NCI-H774 (cell line): ENCODE measurements at places on chromosomes 4 and X.

DNA sequence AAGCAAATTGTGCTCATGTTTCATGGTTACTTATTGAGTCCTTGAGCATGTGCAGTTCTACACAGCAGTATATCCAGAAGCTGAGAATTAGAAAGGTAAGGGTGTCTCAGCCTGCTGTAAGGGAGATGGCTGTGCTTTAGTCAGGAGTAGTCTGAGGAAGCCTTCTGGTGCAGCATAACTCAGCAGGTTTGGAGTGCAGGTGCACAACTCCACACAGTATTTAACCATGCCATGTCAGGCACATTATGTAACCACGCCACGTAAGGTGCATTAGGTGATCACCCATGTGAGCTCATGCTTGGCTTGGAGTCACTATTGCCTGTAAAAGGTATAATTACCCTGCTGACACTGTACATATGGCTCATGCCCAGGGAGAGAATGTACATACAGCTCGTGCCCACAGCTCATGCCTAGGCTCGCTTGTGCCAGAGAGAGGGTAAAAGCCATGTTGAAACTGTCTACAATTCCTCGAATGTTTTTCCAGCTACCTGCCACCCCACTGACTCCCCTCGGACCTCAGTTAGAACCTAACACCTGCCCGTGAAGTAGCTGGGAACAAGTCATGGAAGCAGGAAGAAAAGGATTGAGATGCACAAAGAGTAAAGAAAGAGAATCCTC, 37.8 kb downstream of the UCHL1 start:
- DNase-seq = no peak

DNA sequence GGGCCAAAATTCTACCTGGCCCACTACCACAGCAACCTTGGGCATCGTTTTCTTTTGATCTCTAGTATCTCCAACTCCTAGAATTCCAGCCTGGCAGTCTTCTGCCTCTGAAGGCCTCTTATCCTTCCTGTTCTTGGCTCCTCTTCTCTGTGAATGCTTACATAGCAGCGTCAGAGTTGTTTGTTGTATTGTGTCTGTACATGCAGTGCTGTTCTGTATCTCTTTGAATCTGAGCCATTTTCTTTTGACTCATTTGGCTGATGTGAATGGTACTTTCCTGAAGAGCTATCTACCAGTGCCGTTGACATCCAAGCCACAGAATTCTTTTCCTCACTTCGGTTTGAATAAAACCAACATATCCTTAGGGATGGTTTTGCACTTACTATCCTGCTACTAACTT, 79.2 kb downstream of the TMEM164 start:
- no peak for DNase-seq

- no peak for DNase-seq
Observed at GRCh38 chr4:57110640-57111511, 691 bp upstream of the IGFBP7 start.

GRCh38 chr4:15413010-15413622, 14.7 kb upstream of the C1QTNF7 start:
- no peak for DNase-seq

- DNase-seq = no peak
Observed at GRCh38 chr4:1984406-1985191, 24.2 kb downstream of the NELFA start.

DNA sequence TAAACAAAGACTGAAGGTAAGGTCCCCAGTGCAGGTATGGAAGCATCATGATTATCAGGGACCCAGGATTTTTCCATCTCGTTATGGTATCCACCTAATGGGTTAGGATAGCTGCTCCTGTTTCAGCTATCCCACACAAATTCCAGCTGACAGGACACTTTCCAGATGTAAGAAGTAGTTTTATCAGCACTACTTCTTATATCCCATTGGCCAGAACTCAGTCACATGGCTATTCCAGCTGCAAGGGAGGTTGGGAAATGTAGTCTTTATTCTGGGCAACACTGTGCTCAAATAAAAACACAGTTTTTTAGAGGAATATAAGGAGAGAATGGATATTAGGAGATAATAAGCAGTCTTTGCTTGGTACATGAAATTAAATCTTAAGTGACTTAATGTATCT, 96.7 kb downstream of the SRPX start:
- no peak for DNase-seq

DNA sequence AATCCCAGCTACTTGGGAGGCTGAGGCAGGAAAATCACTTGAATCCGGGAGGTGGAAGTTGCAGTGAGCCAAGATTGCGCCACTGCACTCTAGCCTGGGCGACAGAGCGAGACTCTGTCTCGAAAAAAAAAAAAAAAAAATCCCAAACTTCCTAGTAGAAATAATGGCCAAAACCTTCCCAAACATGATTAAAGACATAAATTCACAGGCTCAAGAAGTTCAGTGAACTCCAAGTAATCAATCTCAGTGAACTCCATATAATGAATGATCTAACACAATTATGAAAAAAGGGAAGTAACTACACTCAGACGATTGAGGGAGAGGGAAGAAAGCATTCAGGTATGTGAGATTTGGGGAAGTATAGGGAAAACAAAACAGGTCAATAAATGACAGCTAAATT, 6.5 kb downstream of the FUNDC1 start:
- no peak for DNase-seq

GRCh38 chrX:47097018-47097417, 18.8 kb downstream of the RGN start:
- DNase-seq = no peak

DNA sequence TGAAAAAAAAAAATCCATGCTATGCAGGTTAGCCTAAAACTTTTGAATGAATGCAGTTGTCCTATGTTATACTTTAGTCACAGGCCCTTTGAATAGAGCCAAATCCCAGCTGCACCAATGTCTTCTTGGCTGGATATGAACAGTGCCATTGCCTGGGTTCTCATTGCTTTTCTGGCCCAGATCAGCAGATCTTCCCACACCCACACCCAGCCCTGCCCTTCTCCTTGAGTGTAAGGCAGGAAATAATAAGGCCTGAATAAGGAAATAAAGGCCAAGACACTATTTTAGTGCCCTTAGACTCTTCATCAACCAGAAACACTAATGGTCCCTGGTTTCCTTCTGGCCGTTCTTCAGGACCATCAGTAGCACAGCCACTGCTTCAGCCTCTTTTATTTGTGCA, 66.6 kb downstream of the USP38 start:
- no peak for DNase-seq

- DNase-seq = no peak
Observed at GRCh38 chrX:148865277-148866210, 365.1 kb downstream of the AFF2 start.

- DNase-seq = no peak
Observed at GRCh38 chr4:128332081-128332480, 44.5 kb upstream of the PGRMC2 start.

DNA sequence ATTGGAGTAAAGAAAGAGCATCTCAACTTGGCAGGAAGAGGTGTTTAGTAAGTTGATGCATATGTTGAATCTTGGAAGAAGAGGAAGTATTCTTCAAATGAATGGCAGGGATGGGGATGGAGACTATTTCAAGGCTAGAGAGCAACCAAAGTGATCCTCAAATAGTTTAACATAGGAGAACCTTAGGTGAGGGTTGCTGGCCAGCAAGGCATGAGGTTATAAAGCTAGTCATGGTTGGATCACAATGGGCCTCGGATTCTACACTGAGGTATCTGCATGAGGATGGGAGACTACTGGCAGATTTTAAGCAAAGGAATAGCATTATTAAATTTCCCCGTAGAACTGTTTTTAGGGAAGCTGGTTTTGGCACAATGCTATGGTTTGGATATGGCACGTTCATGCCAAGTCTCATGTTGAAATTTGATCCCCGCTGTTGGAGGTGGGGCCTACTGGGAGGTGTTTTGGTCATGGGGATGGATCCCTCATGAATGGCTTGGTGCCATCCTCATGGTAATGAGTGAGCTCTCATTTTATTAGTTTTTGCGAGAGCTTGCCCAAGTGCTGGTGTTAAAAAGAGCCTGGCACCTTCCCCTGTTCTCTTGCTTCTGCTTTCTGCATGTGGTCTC, 41.9 kb upstream of the ETNPPL start:
- DNase-seq = no peak

DNA sequence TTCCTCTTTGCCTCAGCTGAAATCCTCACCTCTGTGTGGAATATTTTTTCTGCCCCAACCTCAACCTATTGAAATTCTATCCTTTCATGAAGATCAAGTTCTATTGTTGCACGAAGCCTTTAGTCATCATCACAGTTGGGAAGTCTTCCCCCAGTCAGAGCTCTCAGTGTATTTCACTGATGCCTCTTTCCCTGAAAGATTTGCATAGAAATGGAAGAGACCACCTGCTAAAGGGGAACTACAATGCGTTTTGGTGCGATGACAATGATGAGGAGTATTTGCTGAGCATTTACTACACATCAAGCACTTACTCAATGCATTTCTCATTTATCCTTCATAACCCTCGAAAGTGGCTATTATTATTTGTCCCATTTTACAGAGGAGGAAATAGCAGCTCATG, 151.2 kb upstream of the KLF3 start:
- no peak for DNase-seq

- peak; percentile 39 for DNase-seq
Observed at GRCh38 chr4:157372567-157372966, 152.0 kb downstream of the GRIA2 start.

DNA sequence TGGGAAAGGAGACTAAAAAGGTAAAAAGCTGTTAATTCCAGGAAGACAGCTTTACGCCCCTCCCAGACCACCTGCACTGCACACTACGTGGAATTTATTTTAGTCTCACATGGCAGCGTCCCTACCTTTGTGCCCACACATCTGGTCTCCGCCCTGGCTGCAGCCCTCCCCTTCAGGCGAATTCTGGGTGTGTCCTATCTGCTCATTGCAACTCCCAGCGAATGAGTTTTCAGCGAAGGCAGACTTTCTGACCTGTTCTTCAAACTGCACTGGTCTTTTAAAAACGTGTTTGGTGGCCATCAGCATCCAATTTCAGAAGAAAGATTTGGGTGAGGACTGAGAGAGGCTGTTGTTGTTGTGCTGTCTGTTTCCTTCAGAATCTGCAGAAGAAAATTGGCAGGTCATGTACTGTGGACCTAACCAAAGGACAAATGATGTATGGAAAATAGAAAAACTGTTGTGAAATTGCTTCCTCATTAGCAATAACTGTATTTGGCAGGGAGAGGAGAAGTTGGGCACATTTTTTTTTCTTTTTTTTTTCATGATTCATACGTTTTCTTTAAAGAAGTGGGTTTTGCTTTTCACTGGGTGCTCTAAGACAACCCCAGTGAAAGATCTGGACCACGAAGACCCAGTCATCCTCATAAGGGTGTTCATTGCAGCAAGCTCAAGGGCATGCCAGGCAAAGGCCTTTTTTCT, 4.2 kb downstream of the TLR8 start:
- DNase-seq = no peak

GRCh38 chrX:111411983-111412382, at the start of gene DCX:
TSS of gene DCX (minus strand) at chrX:111412192. CDS start at chrX:111410398, 1,794 bp downstream.
- no peak for DNase-seq

DNA sequence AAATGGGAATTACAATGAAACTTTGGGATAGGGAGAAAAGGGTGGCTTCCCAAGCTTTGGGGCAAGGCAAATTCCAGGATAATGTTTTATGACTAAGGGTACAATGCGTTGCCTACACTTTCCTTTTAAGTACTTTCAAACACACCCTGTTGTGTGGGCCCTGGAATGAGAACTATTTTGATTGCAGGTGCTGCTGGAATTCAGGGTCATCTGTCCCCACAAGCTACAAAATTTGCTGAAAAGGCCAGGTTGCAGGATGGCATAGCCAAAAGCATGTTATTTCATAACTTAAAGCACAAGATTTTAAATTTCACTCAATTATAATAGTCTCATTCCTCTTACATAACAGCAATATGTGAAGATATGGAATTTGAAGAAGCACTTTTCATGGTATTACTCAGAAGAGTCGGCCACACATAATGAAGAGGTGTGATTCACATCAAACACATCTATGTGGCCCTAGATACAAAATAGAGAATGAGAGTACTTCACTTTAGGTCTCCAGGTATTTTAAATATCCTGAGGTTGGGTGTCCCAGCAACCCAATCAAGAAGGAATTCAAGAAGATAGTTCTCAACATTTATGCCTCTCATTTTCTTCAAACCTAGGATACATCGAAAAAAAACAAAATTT, 89.3 kb downstream of the APBB2 start:
- DNase-seq = no peak

DNA sequence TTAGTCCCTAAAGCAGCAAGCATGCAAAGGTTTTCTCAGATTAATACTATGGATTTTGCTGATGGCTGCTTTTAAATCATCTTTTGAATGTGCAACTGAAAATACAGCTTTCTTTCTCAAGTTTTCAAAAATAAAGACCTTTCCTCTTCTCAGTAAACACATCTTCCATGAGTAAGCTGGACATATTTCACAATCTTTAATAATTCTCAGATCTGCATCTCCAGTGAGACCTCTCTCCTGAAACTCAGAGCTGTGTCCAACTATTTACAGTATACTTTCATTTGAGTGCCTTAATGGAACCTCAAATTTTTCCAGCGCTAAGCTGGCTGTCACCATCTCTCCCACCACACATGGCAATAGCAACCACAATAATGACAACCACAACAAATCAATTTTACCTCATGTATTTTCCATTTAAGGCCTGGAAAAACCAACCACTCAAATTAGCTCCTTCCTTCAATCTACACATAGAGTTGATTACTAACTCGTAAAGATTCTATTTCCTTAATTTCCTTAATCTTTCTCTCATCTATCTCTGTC, 192.4 kb upstream of the RPL34 start:
- no peak for DNase-seq

GRCh38 chr4:163911891-163912290, 417.4 kb downstream of the TMA16 start:
- DNase-seq = no peak

DNA sequence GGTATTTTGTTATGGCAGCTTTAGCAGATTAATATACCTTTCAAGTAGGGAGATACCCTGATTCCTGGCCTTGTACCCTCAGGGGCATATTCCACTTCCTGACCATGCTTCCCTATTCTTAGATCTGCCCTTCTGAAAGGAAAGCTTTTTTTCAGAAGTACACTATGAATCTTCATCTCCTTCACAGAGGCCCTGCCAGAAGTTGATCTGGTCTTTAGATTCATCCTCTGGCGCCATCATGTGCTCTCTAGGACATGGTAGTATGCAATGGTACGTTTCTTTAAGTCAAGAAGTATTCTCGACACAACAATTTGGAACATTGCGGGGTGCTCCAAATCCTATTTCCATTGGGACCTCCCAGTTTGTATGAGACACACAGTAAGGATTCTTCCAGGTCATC, 39.6 kb upstream of the DIPK2B start:
- DNase-seq = no peak

DNA sequence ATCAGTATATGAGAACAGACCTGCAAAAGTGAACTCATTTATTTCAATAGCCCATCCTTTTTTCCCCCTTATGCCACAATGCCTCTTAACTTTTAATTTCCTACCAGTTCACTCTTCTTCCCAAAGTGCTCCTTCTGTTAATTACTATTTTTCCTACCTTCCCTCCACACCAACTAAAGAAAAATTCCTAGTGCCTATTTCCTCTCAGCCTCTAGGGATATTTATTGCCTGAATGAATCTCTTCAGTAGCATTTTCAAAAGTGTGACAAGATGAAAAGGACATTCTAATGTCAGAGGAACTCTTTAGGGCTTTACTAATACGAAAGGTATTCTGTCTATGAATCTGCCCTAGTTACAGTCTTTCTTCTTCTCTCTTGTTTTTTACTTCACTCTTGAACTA, 181.1 kb upstream of the SPRY1 start:
- no peak for DNase-seq

- peak; percentile 1 for DNase-seq
Observed at GRCh38 chr4:8267077-8267476, 2.5 kb upstream of the HTRA3 start.
